ENCODE measurements at places on chromosomes 5 and 9.

DNA sequence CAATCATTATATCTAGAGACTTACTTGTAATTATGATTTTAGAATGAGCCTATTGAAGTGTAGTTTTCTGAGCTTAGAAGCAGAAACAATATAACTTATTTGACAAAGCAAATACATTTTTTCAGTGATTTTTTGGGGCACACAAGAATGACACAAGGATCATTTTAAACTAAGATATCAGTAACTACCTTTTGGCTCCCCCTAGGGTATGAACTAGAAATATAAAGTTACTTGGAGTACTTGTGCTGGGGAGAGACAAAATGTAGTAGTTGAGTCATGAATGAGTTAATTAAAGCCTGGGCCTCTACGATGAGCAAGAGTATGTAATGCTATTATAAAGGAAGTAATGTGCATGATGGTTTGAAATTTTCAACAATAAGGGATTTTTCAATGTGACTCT is 1244.1 kb upstream of the ACO1 start:
- peak; percentile 32 for DNase-seq

- no peak for DNase-seq
These were observed 31.6 kb upstream of the ZNF618 start for GRCh38 chr9:113844466-113844865.

DNA sequence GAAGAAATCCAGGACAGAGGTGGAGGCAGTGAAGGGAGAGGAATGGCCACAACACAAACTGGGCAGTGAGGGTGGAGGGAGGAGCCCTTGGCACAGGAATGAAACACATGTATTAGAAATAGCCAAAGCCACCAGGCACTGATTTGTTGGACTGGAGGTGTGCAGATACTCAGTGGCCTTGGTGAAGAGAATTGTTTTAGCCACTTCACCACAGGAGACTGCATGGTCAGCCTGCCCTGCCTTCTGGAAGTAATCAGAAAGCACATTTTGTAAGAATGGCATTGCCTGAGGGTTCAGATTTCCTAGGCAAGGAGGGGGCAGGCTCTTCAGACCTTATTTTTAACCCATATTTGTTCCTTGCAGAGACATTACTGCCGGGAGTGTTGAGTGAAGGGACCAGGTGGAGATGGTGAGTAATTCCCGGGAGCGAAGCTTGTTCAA is 2.2 kb downstream of the SGCD start:
- no peak for DNase-seq

GRCh38 chr5:72822944-72823343 is 6.5 kb downstream of the TNPO1 start:
- no peak for DNase-seq

DNA sequence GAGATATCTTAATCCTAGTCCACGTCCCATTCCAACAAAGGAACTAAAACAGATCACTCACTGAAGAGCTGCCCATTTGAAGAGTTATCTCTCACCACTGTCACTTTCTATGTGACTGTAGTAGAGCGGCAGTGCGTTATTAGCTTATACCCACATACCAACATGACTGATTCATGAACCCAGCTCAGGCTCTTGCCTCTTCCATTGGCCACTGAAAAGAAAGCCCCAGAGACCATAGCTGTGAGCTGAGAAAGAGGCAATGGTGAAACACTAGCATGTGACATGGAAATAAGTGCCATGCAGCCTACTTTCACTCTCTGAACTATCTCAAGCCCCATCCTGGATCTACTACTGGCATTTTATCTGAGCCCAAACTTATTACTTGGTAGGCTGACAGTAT is 151.7 kb upstream of the MOCS2 start:
- DNase-seq, result no peak

DNA sequence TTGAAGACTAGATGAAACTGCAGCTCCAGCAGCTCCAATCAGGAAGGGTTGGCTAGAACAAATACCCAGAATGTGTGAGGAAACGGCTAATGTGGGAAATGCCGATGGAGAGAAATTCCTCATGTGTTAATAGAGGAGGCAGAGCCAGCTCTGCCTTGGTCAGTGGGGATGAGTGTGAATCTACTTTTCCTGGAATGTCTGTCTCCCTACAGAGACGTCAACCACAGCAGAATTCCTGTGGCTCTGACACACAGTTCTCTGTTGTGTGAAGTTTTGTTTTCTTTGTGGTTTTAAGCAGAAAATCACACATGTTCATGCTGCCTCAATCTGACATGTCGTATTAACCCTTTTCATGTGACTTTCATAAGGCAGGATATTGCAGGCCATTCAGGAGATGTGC is 476.6 kb upstream of the WWC1 start:
- DNase-seq, result no peak

- no peak for DNase-seq
These were observed 592.6 kb upstream of the CDH6 start for GRCh38 chr5:30600892-30601291.

DNA sequence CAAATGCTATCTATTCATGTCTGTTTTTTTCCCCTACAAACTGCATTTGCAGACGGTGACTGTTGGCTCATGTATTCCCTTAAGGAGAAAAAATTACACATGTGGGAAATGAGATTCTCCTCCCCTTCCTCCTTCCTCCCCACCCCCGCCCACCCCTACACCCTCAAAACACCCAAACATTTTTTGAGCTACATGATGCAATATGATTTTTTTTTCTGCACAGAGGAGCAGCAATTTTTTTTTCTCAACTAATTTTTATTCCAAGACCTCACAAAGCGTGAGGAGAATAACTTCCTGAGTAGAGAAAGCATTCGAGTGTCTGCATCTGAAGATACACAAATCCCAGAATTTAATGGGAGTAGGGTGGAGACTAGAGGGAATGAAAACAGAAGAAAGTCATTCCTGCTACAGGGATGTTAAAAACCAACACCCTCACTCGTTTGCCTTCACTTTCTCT is 118.1 kb downstream of the PRDM6 start:
- DNase-seq, result no peak

- no peak for DNase-seq
These were observed 142.7 kb downstream of the FBXL17 start for GRCh38 chr5:108238936-108239887.

- no peak for DNase-seq
These were observed 11.7 kb downstream of the ARPC5L start for GRCh38 chr9:124873664-124874063.

DNA sequence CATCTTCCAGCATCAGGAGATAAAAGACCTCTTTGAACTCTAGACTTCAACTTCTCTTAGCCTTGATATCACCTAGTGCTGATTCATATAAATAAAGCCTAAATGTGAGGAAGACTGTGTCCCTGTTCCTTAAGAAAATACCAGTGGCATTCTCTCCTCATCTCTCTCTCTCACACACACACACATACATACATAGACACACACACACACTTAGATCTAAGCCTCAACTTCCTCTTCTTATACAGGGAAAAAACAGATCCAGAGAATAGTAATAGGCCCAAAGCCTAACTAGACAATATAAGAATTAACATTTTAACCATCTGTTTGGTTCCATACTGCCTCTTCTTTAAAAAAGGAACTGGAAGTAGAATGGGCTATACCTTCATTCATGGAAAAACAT is 195.3 kb upstream of the NR4A3 start:
- no peak for DNase-seq

- no peak for DNase-seq
These were observed 14.5 kb upstream of the KCNMB1 start for GRCh38 chr5:170403675-170404074.

DNA sequence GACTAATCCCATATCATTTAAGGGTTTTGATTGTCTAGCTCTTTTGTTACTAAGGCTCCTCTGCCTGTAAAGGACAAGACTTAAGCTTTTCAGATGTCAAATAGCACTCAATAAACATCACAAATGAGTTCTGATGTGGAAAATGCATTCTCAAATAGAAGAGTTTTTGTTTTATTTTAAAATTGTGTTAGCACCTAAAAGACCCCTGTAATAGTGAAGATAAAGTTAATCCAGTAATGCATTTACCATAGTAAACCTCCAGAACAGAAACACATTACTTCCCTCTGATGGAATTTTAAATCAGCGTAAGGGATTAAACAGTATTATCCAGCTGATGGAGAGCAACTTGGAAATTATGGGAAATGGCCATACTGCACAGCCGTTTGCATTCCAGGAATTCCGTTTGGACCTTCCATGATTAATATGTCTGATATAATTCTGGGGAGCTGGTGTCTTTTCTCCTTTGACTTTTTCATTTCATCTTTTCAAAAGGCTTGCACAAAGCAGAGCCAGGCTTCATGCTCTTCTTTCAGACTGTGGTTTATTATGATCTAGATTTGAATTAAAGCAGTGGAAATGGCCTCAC is 105.6 kb downstream of the PPP2R2B start:
- no peak for DNase-seq

DNA sequence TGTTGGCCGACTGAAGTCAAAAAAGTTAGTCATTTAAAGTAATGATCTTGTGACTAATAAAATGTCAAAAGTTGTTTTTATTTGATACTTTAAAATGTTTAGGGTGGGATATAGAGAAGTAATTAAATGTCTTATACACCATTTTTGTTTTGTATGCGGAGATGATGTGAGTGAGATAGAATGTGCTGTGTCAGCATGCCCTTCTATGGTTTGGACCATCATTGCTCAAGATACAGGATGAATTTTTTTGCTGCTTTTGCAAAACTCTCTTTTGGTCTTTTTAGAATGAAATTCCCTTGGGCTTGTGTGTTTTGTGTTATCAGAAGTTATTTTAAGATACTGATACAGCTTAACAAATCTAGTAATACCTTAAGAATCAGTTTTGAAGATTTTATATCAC is 12.5 kb downstream of the SRFBP1 start:
- no peak for DNase-seq

DNA sequence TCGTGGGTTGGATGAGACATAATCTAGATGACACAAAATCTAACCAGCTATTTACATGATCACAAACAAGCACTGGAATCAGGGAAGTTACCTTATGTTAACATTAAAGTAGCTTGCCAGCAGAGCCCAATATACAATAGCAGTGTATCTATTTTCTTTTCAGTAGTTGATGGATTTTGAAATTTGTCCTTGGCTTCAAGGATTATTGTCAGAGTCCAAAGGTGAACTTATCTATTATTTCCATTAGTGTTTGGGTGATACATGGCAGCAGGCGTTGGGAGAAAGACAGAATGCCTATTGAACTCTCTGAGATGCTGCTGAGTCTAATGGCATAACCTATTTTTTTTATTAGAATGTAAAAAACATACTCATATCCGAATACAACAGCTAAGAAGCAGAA is 223.2 kb upstream of the ACTBL2 start:
- DNase-seq, result no peak

DNA sequence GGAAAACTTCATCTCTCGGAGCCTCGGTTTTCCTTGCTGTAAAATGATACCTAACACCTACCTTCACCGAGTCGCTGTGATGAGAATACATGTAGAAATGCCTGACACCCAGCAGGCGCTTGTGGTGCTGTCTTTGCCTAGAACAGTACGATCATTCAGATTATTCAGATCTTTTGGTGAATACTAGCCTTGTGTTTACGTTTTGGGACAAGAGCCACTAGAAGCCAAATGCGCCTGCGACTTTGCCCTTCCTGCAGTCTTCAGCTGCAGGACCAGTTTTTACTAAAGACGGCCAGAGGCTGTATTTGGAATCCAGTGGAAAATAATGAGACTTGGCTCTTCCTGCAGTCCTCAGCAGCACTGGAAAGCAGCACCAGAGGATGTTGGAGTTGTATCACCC is 189.6 kb downstream of the TRIO start:
- DNase-seq, result no peak

- no peak for DNase-seq
These were observed 45.2 kb downstream of the ANKDD1B start for GRCh38 chr5:75656311-75657003.

DNA sequence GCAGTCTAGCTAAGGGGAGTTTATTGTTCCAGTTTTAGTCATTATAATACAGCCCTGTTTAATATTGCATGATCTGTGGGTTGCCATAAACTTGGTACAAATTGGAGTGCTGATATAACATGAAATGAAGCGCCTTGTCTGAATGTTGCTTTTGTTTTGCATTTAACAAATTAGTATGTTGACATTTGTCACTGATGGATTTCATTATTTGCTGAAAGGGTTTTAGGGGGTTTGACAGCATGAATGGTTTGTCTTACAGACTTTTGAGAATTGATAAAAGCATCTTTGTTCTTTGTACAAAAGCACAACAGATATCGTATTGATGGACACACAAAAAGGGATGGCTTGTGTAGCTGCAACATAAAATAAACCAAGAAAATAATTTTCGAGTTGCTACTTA is 178.3 kb downstream of the AOPEP start:
- DNase-seq, result no peak

DNA sequence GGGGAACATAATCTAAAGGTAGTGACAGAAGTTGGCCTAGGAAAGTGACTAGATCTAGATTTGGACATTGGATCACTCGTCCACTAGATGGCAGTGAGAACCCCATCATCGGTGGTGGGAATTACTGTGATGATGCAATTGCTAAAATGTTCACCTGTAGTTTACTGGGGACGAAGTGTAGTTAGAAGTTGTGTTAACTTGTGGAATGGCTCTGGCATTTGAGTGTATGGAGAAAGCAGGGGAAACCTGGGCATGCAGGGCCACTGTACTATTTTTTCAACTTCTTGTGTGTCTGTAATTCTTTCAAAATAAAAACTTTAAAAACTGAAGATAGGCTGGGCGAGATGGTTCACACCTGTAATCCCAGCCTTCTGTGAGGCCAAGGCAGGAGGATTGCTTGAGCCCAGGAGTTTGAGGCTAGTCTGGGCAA is 75.5 kb downstream of the PHAX start:
- peak; percentile 86 for DNase-seq

DNA sequence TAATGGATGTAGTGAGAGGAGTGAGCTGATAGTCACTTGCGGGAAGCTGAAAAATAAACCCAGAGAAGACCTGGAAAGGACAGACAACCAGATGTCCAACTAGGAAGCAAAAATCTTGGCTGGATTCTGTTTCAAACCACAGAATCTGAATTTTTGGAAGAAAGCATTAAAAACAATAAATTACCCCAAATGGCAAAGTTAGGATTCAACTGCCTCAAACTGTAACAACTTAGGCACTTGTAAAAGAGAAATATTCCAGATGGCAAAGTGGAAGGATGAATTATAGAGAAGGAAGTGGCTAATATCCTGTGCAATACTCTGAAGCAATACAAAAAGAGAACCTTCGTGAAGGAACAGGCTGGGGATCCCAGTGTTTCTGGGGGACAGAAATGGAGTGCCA is 46.8 kb upstream of the SLIT3 start:
- no peak for DNase-seq

DNA sequence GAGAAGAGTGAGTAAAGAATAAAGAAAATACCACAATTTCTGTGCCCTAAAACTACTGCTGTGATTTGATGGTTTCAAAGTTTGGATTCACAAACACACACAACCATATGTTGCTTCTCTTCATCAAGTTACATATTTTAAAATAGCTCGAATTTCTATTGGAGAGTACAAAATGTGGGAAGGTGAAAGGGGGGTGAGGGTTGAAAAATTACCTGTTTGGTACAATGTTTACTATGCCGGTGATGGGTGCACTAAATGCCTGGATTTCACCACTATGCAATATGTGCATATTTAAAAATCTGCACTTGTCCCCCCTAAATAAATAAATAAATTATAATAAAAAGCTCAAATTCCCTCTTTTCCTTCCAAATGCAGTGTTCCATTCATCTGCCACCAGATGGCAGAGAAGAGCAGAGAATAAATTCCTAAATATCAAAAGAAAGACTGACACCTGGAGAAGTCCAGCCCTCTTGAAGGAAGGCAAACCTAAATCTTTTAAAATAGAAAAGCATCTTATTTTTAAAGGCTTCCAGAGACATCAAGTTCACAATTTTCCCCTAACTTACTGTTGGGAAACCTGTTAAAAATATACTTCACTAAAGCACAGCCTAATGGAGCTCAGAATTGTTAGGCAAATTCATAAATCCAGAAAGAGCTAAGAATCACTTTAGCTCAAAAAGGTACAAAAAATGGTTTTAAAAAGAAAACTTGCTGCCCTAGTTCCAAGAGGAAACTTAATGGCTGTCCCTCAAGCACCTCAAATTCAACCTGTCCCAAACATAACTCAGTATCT is 24.8 kb upstream of the HNRNPA0 start:
- DNase-seq, result peak; percentile 11
